Muscle of back (tissue), 13 donors: ENCODE measurements at places on chromosomes 4 and X.

GRCh38 chr4:52825460-52826090 lies 36.5 kb upstream of the RASL11B start:
- no peak for DNase-seq

- no peak for DNase-seq
Observed at GRCh38 chrX:115584696-115585095, 23.7 kb downstream of the PLS3 start.

- no peak for DNase-seq
Observed at GRCh38 chr4:92104506-92104905, 199.3 kb upstream of the GRID2 start.

DNA sequence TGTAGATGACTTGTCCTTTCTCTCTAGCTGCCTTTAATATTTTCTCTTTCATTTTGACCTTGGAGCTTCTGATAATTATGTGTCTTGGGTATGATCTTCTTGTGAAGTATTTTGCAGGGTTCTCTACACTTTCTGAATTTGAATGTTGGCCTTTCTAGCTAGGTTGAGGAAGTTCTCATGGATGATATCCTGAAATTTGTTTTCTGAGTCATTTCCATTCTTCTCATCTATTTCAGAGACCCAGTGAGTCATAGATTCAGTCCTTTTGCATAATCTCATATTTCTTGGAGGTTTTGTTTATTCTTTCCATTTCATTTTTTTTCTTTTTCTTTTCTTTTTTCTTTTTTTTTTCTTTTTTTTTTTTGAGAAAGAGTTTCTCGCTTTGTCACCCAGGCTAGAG lies 585.7 kb upstream of the PABPC4L start:
- DNase-seq, result no peak

DNA sequence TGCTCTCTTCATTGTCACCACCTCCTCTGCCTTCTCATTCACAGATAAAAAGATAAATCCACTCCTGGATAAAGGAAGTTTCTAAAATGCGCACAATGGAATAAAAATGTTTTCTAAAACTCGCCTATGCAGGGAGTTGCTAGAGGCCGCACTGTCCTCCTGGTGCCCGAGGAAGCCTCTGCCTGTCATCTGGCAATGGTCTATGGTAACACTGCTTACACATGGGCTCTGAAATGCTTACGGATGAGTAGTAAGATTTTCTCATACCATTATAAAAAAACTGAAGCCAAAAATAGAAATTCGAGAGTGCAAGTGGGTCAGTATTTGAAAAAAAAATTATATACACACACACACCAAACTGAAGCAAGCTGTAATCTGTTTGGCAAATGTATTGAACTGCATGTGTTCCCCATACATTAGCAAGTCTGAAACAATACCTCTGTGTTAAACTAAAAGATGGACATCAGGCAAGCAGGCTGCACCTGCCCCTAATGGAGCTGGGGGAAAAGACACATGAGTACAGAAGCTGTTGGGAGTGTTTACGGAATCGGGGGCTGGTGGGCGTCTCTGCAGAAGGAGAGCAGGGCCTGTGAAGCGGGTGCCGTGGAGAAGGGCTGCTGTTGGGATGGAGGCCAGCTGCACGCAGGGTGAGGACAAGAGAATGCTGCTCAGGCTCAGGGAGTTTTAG lies 103.3 kb upstream of the FAT1 start:
- DNase-seq, result no peak

DNA sequence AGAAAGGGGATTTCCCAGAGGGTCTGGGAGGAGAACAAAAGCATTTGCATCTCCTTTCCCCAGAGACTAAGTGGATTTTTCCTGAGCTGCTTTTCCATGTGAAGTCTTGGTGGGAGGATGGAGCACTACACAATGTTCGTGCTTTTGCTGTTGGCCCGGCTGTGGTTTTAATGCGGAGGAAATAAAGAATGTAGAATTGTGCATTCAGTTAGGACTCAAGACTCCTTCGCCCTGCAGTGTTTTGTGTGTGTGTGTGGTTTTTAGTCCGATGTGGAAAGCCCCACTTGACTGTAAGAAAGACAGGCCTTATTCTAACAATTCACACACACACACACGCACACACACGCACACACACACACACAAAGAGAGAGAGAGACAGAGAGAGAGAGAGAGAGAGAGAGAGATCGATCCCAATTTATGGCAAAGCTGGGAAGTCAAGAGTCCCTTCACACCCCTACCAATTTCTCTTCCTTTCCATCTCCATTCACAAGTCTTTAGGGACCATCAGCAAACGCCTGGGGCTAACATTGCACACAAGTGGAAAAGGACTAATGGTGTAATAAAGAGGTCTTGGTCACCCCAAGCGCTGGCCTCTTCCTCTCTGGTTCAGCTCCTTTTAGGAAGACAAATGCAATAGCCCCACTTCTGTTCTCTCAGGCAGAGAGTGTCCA lies 44.2 kb downstream of the CLDN34 start:
- DNase-seq, result no peak

DNA sequence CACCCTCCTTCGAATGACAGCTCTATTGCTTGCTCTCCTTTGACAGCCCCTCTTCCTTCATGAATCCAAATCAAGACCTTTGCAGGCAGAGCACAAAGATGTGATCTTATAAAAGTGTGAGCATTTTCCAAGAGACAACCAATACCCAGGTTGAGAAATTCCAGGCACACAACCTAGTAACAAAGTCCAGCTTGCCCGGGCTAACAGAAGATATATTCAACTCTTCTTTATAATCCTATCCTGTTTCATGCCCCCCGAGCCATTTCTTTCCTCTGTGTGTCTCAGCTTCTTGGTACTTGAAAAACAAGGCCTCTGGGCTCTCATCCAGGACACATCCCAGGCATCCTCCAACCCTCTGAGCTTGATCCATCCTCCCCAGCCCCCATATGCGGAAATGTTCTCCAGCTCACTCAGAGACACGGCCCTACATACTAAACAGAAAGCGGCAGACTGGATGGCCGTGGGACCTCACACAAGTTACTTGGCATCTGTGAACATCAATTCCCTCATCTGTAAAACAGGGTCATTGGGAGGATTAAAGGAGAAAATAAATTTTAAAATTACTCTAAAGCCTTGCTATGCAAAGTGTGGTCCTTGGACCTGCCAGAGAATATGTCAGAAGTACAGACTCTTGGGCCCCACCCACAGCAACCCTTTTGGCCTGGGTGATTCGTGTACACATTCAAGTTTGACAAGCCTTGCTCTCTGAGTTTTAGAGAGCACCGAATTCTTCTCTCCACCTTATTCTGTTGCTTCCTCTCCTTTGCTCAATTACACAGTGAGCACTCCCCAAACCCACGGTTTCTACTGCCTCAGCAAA lies 627.0 kb downstream of the BCOR start:
- DNase-seq, result peak; percentile 78

DNA sequence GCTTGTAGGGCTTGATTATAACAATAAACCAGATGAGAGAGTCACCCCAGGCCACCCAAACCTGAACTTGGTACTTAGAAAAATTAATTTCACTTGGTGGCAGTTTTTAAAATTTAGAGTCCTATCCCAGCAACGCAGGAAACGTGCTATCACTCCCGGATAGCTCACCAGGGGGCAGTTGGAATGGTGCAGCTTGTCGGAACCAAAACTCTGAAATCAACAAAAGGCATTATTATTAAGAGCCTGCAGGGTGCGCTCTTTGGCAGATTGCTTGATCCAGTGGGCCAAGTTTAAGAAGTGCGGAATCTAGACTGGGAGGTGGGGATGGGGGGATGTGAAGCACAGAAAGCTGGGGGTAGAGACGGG lies 2.4 kb downstream of the FRAS1 start:
- DNase-seq, result peak; percentile 71

DNA sequence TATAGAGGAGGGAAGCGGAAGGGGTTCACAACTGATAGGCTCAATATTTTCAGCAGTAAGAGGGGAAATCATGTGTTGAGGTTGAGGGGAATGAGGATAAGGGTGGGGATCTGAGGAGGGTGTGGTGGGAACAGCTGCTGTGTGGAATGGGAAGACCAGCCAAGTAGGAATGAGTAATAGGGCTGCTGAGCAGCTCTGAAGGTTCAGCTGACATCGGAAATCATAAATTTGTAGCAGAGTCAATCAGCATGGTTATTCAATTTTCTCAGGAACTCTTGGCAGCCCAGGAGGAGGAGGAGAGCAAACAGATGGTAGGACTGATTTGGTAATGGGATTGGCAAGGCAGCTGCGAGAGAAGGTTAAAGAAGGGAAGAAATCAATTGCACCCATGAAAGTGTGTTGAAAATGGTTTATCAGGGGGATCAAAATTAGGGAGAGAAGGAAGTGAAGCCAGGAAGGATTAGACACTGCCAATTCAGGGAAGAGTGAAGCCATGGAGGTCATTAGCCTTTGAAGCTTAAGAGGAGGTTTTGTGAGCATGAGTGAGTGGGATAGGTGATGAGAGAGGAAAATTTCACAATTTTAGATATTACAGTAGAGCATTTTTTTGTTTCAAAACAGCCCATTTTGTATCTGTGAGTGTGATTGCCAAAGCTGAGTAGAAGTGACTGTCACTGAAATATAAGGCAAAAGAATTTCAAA lies 82.6 kb downstream of the PCDH7 start:
- DNase-seq, result peak; percentile 80

- no peak for DNase-seq
Observed at GRCh38 chrX:21838937-21839333, 482 bp upstream of the MBTPS2 start.

DNA sequence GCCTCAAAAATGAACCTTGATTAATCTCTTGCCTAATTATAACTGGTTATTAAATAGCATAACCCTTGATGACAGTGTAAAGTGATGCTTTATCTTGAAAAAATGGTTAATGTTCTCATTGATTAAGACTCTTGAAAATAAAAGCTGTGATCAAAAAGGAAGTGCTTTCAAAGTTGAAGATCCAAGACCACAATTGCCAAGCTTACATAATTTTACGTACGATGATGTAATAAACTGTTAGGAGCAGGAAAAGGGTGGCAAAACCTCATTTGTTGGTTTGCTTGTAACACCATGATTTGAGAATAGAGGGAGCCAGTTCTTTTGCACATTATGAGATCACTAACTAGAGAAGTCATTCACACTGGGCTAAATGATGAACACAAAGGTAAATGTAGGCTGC lies 322.2 kb downstream of the ADGRL3 start:
- DNase-seq, result no peak

- peak; percentile 8 for DNase-seq
Observed at GRCh38 chrX:56618323-56618722, 54.9 kb downstream of the UBQLN2 start.

GRCh38 chr4:94477227-94477626 lies 25.5 kb downstream of the PDLIM5 start:
- DNase-seq, result no peak

DNA sequence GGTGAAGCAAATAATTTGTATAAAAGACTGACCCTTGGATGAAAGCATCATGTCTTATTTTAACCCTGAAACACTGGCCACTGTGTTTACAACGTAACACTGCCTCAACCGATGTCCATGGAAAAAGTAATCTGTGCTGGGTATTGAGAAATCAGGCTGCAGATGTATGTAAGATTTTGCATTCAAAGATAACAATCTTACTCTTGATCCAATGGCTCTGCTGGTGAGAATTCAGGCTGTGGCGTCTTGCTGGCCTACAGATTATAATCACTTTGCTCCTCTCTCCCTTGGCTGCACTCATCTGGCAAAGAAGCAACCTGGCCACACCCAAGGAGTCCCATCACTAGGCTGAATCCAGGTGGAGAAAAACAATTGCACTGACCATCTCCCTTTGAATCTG lies 7.5 kb downstream of the ADGRA3 start:
- no peak for DNase-seq

DNA sequence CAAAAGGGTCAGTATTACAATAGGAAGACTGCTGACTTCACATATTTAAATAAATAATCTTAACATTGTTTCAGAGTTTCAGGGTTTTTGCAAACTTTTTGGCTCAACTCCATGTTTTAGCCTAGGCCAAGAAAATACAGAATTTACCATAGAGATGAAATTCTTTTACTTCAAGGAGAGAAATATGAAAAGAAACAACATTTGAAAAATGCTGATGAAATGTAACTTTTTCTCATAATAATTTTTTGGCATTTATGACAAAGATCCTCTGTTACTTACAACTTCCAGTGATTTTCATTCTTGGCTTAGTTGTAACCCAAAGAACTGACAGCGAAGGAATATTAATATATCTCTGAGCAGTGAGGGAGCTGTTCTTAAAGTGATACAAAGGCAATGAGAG lies 316.1 kb upstream of the EMCN start:
- peak; percentile 70 for DNase-seq

- DNase-seq, result no peak
Observed at GRCh38 chrX:10769195-10769594, 148.8 kb upstream of the MID1 start.

GRCh38 chr4:140654495-140654814 lies 85.7 kb upstream of the UCP1 start:
- DNase-seq, result no peak

DNA sequence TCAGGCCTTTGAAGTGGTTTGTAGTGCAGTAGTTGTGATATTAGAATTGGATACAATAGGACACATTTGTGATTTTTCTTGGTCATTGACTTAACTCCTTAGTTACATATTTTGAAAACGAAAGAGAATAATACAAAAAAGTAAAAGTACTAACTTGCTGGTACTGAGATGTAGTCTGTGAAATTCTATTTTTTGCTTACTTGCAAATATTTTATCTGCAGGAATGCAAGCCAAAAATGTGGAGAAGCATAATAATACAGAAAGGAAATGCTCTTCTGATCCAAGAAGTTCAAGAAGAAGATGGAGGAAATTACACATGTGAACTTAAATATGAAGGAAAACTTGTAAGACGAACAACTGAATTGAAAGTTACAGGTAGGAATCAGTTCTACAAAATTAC lies 46.7 kb upstream of the TEX13A start:
- peak; percentile 7 for DNase-seq

- DNase-seq, result no peak
Observed at GRCh38 chr4:73914071-73914470, 44.9 kb downstream of the CXCL1 start.

- DNase-seq, result no peak
Observed at GRCh38 chrX:133314281-133314680, 96.1 kb upstream of the TFDP3 start.

GRCh38 chr4:71711985-71712348 lies 71.9 kb downstream of the GC start:
- DNase-seq, result no peak

DNA sequence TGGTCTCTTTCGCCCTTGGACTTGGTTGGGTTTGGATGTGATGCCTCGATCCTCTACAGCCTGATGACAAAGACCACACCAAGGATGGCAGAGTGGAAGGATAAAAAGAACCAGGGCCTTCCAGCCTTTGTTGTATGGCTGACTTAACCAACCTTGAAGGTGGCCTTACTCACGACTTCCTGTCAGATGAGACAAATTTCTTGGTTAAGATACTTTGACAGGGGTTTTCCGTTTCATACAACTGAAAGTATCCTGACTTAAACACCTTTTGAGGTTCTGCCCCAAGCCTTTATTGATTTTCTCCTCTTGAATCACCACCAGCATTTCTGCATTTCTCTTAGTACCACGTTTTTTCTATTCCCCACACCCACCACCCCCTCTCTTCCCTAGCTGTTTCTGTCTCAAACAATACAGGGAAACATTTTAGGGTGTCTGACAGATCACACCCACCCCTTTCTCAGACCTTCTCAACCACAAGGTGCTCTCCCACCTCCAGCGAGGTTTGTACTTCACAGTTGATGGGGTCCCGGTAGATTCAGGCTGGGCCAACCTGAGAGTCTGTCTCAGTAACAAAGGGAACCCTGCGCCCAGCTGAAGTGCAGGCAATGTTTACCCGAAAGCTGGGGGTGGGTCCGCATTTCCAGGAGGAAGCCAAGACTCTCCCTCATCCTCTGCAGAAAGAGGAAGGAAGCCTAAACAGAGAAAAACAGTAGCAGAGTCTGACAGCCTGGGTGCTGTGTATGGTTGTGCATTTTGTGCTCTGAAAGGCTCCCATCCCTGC lies 5.0 kb upstream of the TSPAN5 start:
- no peak for DNase-seq
